ENCODE measurements at places on chromosomes 6 and 20. TPM values are rescaled to one million over a fixed set of nuclear protein-coding genes. Genes with fewer than 3 reads are reported as not detected.

DNA sequence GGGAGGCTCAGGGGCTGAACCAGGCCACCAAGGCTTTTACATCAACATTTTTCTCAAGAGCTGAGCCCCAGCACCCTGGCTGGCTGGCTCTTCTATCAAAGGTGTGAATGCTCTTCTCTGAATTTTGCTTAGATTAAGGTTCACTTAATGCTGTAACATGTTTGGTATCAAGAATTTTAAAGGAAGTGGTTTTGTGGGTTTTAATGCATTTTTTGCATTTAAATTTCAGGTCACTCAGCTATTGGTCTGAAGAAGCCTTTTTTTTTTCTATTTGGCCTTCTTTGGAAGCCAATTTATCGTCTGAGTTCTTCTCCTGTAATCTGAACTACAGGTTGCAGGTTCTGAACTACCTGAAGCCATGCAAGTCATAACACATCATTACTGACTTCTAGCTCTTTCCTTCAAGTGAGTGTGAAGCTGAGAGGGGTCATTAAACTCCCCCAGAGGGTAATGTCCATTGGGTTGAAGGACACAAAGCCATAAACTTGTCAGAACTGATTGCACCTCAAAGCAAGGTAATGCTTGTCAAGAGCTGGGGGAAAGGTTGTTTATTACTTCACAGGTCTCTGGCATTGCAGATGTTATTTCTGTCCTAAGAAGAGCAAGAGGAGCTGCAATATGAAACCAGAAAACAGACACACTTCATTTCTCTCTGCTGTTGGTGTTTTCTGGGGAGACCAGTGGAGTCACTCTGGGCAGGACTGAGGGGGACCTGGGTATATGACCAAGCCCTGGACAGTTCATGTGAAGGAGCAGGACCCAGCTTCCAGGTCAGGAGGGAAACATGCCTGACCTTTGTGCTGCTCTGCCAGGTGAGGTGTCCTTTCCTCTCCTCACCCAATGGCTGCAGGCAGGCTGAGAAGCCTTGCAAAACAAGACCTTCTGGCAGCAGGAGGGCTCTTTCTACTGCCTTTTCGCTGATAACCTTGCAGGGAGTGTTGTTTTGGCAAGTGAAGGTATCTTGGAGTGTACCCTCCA lies 26.1 kb upstream of the NEDD9 start:
- peak; percentile 62 for DNase-seq
- no peaks in the 10 kb centered on the region for H3K27me3 ChIP-seq

DNA sequence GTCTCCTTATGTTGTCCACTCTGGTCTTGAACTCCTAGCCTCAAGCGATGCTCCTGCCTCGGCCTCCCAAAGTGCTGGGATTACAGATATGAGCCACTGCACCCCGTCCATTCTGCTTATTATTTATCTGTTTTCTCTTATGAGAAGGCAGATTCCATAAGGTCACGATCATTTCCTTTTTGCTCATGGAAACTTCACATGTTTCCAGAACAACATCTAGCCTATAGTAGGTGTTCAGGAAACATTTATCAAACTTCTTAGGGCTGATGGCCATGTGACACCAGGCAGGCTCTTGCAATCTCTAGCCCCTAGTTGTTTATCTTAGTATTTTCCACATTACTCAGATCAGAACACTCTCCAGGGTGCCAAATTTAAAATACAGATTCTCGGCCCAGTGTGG lies 61.2 kb downstream of the ZFP64 start:
- no peaks in the 10 kb centered on the region for H3K36me3 ChIP-seq
- H3K27ac ChIP-seq: no peak overlapping the region
- DNase-seq: no peak
- H3K27me3 ChIP-seq: no peaks in the 10 kb centered on the region
- H3K4me1 ChIP-seq: no peaks in the 10 kb centered on the region
- H3K4me3 ChIP-seq: no peak overlapping the region

DNA sequence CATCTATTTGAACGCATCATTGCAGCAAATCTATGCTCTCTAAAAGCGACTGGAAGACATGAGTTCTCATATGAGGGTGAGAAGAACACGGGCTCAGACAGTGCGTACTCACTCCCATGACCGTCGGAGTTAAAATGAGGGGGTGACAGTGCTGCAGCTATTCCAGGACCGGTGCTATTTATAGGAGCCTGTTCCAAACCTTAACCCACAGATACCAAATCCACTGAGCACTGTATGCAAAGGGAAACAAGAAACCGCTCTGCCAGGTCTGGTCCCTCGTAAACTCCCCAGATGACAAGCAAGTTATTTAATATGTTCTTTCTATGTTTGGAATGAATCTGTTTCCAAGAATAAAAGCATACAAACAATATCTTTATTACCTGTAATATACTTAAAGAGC lies 22.9 kb downstream of the PPP1R3G start:
- H3K27me3 ChIP-seq: no peaks in the 10 kb centered on the region
- no peak overlapping the region for H3K27ac ChIP-seq
- H3K36me3 ChIP-seq: no peaks in the 10 kb centered on the region

DNA sequence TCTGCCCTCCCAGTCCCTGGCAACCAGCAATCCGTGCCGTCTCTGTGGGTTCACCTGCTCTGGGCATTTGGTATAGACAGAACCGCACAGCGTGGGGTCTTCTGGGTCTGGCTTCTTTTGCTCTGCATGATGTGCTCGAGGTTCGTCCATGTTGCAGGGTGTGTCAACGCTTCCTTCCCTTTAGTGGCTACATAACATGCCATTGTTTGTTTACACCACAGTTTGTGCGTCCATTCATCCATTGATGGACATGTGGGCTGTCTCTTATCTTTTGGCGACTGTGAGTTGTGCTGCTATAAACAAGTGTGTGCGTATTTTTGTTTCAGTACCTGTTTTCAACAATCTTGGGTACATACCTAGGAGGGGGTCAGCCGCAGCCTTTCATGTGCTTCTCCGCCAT lies 149.5 kb upstream of the RPS6KA2 start:
- H3K27ac ChIP-seq: no peak overlapping the region
- DNase-seq: no peak

- H3K4me1 ChIP-seq: peaks cover 16% of the 10 kb centered on the region
- no peaks in the 10 kb centered on the region for H3K27me3 ChIP-seq
- peak; percentile 44 for DNase-seq
- H3K27ac ChIP-seq: no peak within 1 kb of the TSS
Measured at GRCh38 chr20:3071610-3072529, at the start of gene OXT. Gene OXT (plus strand): TSS chr20:3071620. CDS start chr20:3071656, 36 bp downstream.

DNA sequence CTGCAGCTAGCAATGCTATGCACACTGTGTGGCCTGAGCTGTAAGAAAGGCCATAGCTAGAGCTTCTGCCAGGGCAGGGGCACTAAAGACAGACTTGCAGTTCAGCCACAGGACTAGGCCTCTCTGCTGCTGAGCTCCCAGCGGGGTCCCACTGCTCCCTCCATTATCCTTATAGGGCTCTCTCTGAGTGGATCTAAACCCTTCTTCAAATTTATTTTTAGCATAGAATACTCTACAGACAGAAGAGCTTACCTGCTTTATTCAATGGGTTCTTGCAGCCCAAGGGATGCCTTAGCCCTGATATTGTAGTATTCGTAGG lies 100.9 kb upstream of the MLN start:
- no peaks in the 10 kb centered on the region for H3K36me3 ChIP-seq
- no peak for DNase-seq
- H3K27ac ChIP-seq: no peak overlapping the region

DNA sequence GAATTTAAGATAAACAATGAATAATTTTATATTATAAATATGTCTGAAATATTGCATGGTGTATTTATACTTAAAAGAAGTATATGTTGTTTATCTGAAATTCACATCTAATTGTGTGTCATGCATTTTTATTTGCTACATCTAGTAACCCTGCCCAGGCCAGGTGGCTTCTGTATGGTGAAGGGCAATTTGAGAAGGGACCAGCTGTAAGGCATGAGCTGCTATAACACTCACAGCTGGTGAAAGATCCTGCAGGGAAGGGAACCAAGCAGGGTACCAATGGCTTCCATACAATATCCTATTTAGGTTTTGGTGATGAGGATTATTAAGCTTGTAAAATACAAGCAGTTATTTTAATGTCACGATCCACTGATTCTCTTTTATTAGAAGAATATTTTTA lies 921.8 kb upstream of the GJE1 start:
- no peaks in the 10 kb centered on the region for H3K27me3 ChIP-seq
- no peak overlapping the region for H3K27ac ChIP-seq
- H3K36me3 ChIP-seq: no peaks in the 10 kb centered on the region
- H3K4me3 ChIP-seq: no peak overlapping the region

DNA sequence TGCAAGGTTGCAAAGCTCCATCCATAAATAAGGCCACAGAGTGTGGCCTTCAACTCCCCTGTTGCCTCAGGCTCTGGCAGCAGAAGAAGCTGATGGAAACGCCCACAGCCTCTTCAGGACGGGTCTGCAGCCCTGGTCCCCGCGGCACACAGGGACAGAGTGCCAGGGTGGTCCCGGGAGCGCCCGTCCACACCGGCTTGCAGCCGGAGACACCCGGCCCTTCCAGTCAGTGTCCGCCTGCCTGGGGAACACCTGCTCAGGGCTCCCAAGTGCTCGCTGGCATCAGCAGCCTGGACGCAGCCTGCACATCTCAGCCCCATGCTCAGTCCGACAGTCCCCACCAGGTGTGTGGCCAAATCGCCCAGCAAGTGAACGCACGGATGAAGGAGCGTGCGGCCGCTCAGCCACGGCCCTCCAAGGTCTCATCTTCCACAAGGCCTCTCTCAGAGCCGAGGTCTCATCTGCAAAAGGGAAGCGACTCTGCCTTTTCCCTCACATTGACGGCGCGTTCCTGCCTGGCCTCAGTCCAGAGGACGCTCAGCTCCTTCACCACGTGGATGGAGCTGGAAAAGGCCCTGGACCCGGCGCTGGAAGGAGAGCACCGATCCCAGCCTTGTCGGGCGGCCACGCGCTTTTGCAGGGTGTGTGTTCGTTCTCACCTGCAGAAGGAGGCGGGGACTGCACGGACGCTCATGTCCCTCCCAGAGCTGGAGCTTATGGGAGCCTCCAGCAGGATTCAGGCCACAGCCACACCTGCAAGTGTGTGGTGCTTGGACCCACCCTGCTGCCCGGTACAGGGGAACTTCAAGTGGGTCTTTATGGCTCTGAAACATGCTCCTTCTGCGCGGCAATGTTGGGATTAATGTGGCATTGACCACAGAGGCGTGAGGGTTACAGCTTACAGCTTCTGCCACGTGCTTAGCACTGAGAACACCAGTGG lies 180.4 kb downstream of the DLL1 start:
- DNase-seq: no peak
- no peak overlapping the region for H3K4me3 ChIP-seq
- H3K27me3 ChIP-seq: no peaks in the 10 kb centered on the region
- H3K27ac ChIP-seq: no peak overlapping the region
- H3K36me3 ChIP-seq: no peaks in the 10 kb centered on the region

- DNase-seq: no peak
- H3K27ac ChIP-seq: no peak overlapping the region
- no peak overlapping the region for H3K4me3 ChIP-seq
- peaks cover 6% of the 10 kb centered on the region for H3K4me1 ChIP-seq
Measured at GRCh38 chr6:72948153-72948552, 277.1 kb downstream of the KHDC1L start.

DNA sequence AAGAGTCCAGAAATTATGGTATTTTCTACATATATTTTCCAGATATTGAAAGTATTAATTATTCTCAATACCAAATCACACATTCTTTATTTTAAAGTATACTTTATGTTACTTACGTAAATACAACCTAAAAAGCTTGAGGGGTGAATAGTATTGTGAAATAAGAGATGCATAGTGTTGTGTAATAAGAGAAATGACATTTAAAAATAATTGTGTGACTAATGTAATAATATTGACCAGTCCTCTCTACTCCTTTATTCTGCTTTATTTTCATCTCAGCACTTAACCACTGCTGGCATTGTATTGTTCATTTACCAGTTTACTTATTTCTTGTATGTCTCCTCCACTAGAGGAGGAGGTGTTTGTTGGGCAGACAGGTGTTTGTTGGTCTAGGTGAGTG lies 135.6 kb downstream of the EYA4 start:
- H3K4me1 ChIP-seq: no peaks in the 10 kb centered on the region
- no peak overlapping the region for H3K4me3 ChIP-seq
- H3K27me3 ChIP-seq: no peaks in the 10 kb centered on the region
- H3K36me3 ChIP-seq: no peaks in the 10 kb centered on the region

GRCh38 chr20:47389867-47390347 lies 33.4 kb upstream of the ZMYND8 start:
- no peak overlapping the region for H3K4me3 ChIP-seq
- no peak for DNase-seq
- H3K36me3 ChIP-seq: no peaks in the 10 kb centered on the region
- no peaks in the 10 kb centered on the region for H3K4me1 ChIP-seq
- H3K27ac ChIP-seq: no peak overlapping the region

DNA sequence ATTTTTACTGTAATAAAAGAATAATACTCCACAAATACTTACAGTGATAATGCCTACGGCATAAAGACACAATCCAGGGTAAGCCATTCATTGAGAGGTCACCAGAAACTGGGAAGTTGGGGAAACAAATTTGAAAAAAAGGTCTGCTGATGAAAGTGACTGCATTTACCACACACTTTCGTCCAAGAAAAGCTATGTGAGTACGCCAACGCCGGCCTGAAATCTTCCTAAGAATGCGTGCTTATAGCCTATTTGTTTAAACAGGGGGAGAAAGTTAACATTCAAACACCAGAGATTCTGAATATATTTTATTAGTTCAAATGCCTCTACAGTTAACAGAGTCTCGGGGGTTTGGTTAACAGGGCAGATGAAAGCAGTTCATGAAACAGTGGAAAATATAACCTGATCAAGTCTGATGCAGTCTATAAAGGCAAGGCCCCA lies 657 bp upstream of the LTV1 start:
- H3K27ac ChIP-seq: peak overlapping the region; percentile 92
- H3K4me1 ChIP-seq: peaks cover 7% of the 10 kb centered on the region
- H3K36me3 ChIP-seq: peaks cover 4% of the 10 kb centered on the region
- peak; percentile 14 for DNase-seq

DNA sequence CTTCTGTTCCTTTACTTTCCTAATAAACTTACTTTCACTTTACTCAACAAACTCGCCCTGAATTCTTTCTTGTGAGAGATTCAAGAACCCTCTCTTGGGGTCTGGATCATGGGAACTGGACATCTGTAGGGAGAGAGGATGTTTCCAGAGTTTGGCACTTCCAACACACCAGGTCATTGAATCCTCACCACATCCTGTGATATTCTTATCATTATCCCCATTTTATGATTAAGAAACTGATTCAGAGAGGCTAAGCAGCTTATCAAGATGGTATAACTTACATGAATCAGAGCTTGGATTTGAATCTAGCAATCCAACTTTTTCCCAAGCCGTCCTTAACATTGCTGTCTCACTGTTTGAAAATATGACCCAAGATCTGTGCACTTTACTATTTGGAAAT lies 15.5 kb downstream of the PPIL6 start:
- no peak overlapping the region for H3K27ac ChIP-seq
- H3K4me3 ChIP-seq: no peak overlapping the region
- no peak for DNase-seq
- H3K36me3 ChIP-seq: no peaks in the 10 kb centered on the region

The TCP11 gene
- 1.0 TPM for total RNA-seq

The PTPRK gene
- total RNA-seq: 46.2 TPM

The NRSN1 gene
- total RNA-seq: not detected

The TINAG gene
- total RNA-seq: not detected

The SLC22A7 gene
- total RNA-seq: not detected
